ENCODE measurements at places on chromosomes 12 and 14. TPM values are rescaled to one million over a fixed set of nuclear protein-coding genes. Genes with fewer than 3 reads are reported as not detected.

DNA sequence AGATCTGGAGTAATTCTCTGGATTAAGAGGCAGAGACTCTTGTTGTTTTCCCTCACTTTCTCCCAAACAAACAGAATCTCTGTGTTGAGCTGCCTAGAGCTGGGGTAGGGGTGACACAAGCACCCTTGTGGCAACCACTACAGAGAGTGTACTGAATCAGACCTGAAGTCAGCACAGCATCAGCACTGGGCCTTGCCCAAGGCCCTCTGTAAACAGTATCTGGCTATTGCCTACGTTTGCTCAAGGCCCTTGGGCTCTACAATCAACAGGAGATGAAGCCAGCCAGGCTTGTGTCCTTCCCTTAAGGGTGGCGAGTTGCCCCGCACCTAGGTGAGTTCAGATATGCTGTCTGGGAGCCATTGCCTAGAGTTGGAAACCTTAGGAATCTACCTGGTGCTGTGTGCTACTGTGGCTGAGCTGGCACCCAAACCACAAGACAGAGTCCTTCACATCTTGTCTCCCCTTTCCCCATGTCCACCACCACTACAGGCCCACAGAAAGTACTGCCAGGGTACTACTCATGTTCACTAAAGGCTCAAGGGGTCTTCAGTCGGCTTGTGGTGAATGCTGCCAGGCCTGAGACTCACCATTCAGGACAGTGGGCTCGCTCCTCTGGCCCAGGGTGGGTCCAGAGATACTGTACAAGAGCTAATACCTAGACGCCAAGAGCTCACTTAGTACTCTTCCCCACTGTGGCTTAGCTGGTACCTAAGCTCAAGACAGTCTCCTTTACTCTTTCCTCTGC is 206.8 kb downstream of the SYNE2 start:
- no peak for DNase-seq
- no peaks in the 10 kb centered on the region for H3K4me1 ChIP-seq
- no peaks in the 10 kb centered on the region for H3K27me3 ChIP-seq

GRCh38 chr14:106831322-106831720 is 1304.9 kb downstream of the TMEM121 start:
- H3K27me3 ChIP-seq, result peaks cover 33% of the 10 kb centered on the region
- peaks cover 2% of the 10 kb centered on the region for H3K4me1 ChIP-seq
- no peak overlapping the region for H3K4me3 ChIP-seq

DNA sequence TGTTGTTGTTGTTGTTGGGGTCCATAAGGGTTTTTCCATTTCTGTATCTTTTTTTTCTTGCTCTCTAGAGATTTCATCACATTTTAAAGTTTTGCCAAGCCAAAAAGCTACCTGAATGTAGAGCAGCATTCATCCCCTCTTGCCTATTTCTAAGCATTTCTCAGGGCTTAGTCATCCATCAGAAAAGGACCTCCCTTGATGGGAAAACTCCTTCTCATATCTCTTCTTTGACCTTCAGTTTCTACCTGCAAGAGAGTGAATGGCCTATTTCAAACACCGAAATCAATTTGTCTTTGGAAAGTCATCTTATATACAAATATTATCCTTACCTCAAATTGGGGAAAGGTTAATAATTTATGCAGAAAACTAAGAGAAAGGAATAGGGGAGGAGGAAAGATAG is 4.5 kb downstream of the MYBPC1 start:
- H3K27me3 ChIP-seq, result no peaks in the 10 kb centered on the region
- H3K36me3 ChIP-seq, result no peaks in the 10 kb centered on the region
- H3K27ac ChIP-seq, result no peak overlapping the region
- H3K4me3 ChIP-seq, result no peak overlapping the region

- H3K4me3 ChIP-seq, result no peak overlapping the region
- no peaks in the 10 kb centered on the region for H3K36me3 ChIP-seq
- H3K4me1 ChIP-seq, result peaks cover 23% of the 10 kb centered on the region
- DNase-seq, result no peak
- no peak overlapping the region for H3K27ac ChIP-seq
Measured at GRCh38 chr12:52876372-52876771, 27.6 kb upstream of the KRT78 start.

Gene PZP
- total RNA-seq, result not detected

- DNase-seq, result peak; percentile 20
- peaks cover 60% of the 10 kb centered on the region for H3K36me3 ChIP-seq
- H3K4me1 ChIP-seq, result peaks cover 1% of the 10 kb centered on the region
- no peak overlapping the region for H3K4me3 ChIP-seq
Measured at GRCh38 chr14:95431199-95432143, 85.0 kb downstream of the SYNE3 start.

- H3K36me3 ChIP-seq, result peaks cover 57% of the 10 kb centered on the region
- peaks cover 5% of the 10 kb centered on the region for H3K4me1 ChIP-seq
Measured at GRCh38 chr12:53480491-53481442, 18.5 kb downstream of the MAP3K12 start.

Gene BDKRB1
- not detected for total RNA-seq

DNA sequence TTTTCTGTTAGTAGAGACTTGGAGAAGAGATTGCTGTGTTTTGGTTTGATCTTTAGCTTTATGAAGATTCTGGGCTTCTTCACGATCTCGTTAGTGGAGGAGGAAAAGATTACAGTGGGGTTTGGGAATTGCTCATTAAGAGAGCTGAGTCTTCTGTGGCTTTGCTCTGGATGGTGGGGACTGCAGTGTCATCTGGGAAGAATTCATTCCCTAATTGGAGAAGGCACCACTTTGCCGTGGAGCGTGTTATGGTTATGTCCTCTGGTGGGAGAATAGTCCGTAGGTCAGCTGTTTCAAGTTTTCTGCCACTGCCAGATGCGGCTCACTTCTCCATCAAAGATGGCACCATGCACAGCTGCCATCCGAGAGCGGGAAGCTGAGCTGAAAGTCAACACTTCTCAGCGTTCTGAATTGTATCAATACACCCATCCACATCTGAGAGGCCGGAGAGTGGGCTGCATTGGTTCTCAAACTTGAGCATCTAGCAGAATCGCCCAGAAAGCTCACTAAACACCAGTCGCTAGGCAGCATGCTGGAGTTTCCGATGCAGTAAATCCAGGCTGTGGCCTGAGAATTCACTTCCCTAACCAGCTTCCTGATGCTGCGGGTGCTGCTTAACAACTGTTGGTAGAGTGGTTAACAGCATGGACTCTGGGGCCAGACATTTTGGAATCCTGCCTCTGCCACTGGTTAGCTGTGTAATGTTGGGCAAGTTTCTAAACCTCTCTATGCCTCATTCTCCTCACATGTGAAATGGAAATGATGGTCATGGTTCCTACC is 117.8 kb downstream of the PLXNC1 start:
- H3K36me3 ChIP-seq, result peaks cover 68% of the 10 kb centered on the region
- no peak overlapping the region for H3K27ac ChIP-seq
- peaks cover 70% of the 10 kb centered on the region for H3K4me1 ChIP-seq
- H3K4me3 ChIP-seq, result no peak overlapping the region
- no peaks in the 10 kb centered on the region for H3K27me3 ChIP-seq

DNA sequence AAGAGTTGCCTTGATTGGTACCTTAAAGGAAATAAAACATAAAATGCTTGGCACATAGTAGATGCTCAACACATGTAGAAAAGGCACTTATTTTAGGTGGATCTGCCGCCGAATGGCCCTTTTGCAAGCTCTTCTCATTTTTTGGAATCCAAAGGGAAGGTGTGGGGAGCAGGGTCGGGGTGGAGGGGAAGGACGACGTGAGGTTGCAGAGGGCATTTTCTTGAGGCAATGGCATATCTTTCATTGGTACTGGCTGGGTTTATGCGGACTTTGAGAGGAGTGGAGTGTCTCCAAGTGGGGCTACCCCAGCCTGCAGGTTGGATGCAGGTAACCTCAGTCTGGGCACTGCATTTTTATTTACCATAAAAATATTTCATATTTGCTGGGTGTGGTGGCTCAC is 8.1 kb downstream of the RTL1 start:
- no peak overlapping the region for H3K4me3 ChIP-seq
- no peak for DNase-seq
- no peaks in the 10 kb centered on the region for H3K36me3 ChIP-seq
- H3K27ac ChIP-seq, result no peak overlapping the region
- peaks cover 18% of the 10 kb centered on the region for H3K27me3 ChIP-seq
- no peaks in the 10 kb centered on the region for H3K4me1 ChIP-seq

GRCh38 chr14:73381380-73382013 is 76.8 kb downstream of the NUMB start:
- no peak overlapping the region for H3K27ac ChIP-seq
- no peaks in the 10 kb centered on the region for H3K4me1 ChIP-seq
- DNase-seq, result no peak
- peaks cover 12% of the 10 kb centered on the region for H3K36me3 ChIP-seq
- H3K4me3 ChIP-seq, result no peak overlapping the region
- H3K27me3 ChIP-seq, result no peaks in the 10 kb centered on the region

GRCh38 chr12:56243731-56244181 is 13.9 kb downstream of the SLC39A5 start:
- no peak for DNase-seq
- no peaks in the 10 kb centered on the region for H3K4me1 ChIP-seq
- no peak overlapping the region for H3K4me3 ChIP-seq
- no peak overlapping the region for H3K27ac ChIP-seq
- H3K27me3 ChIP-seq, result no peaks in the 10 kb centered on the region

- peak; percentile 25 for DNase-seq
- no peak overlapping the region for H3K27ac ChIP-seq
- H3K4me3 ChIP-seq, result no peak overlapping the region
- no peaks in the 10 kb centered on the region for H3K27me3 ChIP-seq
- H3K36me3 ChIP-seq, result peaks cover 7% of the 10 kb centered on the region
Measured at GRCh38 chr12:26345471-26346003, 150.2 kb downstream of the SSPN start.

GRCh38 chr14:102225936-102226335 is 79.0 kb downstream of the MOK start:
- H3K27me3 ChIP-seq, result no peaks in the 10 kb centered on the region
- no peaks in the 10 kb centered on the region for H3K4me1 ChIP-seq
- H3K36me3 ChIP-seq, result no peaks in the 10 kb centered on the region
- no peak overlapping the region for H3K4me3 ChIP-seq

DNA sequence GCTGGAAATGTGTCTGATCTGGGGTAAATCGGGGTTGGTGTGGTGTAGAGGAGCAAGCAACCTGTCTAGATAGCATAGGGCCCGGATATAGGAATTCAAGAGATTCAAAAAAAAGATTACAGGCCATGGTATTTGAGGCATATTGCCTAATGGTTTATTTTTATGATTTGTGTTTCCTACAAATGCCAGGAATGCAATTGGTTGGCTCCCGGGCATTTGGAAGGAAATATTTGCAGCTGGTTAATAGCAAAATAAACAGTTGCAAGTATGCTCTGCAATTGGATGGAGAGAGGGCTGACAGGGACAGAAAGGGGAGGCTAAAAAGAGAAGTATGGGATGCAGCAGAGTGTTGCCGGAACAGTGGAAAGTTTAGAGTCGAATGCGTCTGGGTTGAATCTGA is 315.6 kb upstream of the ATP2B1 start:
- H3K27me3 ChIP-seq, result no peaks in the 10 kb centered on the region
- no peak overlapping the region for H3K27ac ChIP-seq
- no peak for DNase-seq

Gene PIWIL1
- total RNA-seq, result not detected

DNA sequence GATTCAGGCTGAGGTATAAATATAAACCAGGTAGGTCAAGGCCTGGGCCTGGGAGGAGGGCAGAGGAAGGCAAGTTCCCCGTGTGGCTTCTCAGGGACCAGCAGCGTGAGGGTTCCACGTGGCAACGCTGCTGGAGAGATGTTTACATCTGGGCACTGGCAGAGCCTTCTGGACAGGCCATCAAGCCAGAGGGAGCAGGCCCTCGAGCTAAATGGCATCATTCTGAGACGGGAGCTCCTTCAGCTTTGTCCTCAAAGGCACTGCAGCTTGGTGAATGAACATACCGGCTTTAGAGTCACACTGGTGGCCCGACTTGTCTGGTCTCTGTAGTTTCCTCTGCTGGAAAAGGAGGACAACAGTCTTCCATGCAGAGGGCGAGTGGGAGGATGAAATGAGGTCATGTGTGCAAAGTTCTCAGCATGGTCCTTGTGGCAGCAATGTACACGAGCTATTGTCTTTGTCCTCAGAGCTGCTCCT is 231.3 kb downstream of the ZFP36L1 start:
- no peak overlapping the region for H3K4me3 ChIP-seq
- no peaks in the 10 kb centered on the region for H3K27me3 ChIP-seq
- no peak overlapping the region for H3K27ac ChIP-seq
- H3K4me1 ChIP-seq, result peaks cover 26% of the 10 kb centered on the region

- no peak overlapping the region for H3K27ac ChIP-seq
- H3K27me3 ChIP-seq, result no peaks in the 10 kb centered on the region
Measured at GRCh38 chr14:101176535-101177205, 273.1 kb upstream of the RTL1 start.
